ENCODE measurements at places on chromosomes 3 and 15.

DNA sequence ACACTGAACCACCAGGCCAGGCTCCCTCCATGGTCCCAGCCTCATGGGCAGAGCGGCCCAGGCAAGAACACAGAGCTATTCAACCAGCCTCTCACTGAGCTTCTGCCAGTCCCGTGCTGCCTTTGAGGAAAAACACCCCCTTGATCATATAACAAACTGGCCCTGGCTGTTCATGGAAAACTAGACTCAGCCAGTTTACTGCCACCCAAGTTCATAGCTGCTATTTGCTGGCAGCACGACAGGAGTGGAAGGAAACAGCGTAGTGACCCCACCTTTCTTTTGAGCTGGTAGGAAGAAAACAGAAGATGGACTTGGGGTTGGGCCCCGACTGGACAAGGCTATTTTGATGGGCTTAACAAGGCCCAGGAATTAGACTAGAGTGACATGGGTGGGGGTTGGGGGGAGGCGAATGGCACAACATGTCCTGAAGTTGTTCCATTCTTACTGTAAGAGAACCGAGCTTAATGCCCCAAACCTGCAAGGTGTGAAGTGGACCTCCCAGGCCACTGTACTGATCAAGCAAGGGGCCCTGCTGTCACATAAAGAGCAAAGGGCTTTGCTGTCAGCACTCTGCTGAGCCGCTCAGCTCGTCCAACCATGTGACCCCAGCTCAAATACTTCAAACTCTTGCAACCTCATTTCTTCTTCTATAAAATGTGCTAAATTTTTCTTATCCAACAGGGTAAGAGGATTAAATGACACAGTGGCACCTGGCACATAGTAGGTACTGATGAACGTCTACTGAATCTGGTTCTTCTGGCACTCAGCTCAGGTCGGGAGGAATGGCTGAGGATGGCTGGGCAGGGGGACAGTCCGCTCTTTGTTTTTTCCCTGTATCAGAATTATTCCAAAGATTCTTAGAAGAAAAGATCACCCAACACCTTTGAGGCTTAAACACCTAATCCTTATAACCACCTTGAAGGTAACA is 1.6 kb downstream of the FBXL22 start:
- DNase-seq: no peak

GRCh38 chr15:59722476-59722875 is 33.4 kb upstream of the BNIP2 start:
- DNase-seq: no peak

DNA sequence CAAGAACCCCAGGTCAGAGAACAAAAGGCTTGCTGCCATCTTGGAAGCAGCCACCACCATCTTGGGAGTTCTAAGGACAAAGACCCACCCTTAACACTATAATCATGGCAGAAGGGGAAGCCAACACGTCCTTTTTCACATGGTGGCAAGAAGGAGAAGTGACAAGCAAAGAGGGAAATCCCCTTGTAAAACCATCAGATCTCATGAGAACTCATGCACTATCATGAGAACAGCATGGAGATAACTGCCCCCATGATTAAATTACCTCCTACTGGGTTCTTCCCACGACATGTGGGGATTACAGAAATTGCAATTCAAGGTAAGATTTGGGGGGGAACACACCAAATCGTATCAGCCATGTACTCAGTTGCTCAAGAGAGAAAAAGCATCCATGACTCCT is 21.1 kb upstream of the GBE1 start:
- no peak for DNase-seq

- DNase-seq: no peak
Observed at GRCh38 chr3:105103139-105103538, 263.6 kb upstream of the ALCAM start.

DNA sequence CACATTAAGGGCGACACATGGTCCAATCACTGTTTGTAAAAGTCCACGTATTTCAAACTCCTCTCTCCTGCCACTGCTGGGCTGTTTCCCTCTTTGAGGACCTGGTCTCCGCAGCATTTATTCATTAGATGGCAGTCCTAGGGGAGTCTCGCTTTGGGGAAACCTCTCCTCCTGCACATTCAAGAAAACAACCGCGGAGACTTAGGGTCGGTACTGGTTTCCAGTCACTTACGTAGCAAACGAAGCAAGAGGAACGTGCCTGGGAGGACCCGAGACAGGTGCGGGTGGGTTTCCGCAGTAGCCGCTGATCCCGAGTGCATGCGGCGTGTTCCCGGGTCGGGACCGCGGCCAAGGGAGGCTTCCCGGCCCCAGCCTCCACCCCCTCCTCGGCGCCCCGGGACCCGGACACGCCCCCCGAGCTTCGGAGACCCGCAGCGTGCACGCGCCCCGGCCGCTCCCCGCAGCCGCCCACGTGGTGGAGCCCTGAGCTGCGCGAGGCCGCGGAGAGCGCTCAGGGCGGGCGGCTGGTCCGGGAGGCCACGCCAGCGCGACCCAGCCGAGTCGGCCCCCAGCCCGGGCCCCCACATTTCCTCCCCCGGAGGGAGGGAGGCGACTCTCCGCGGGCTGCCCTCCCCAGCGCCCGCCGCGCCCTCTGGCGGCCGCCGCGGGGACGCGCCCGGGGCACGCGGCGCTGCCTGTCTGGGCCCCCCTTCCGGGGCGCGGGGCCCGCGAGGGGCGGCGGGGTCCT is 1.1 kb upstream of the IGF1R start:
- no peak for DNase-seq

GRCh38 chr3:86257955-86258641 is 732.9 kb downstream of the VGLL3 start:
- DNase-seq: no peak
